ENCODE measurements at places on chromosomes 7 and 10. TPM values are rescaled to one million over a fixed set of nuclear protein-coding genes. Genes with fewer than 3 reads are reported as not detected.

Gene OPN1SW
- total RNA-seq: not detected

Gene PLEKHS1
- not detected for total RNA-seq

Gene EGFR
- 125 TPM for total RNA-seq

Gene HABP2
- total RNA-seq: not detected

Gene IL15RA
- not detected for total RNA-seq

Gene ZKSCAN1
- 54.6 TPM for total RNA-seq

Gene CREB5
- total RNA-seq: 2.0 TPM

Gene AKR1C1
- total RNA-seq: 0.79 TPM

Gene OR13A1
- total RNA-seq: not detected

Gene KIN
- total RNA-seq: 5.2 TPM

Gene NCF1
- total RNA-seq: 0.11 TPM

Gene TSPAN12
- total RNA-seq: 6.3 TPM

Gene SPDYE16
- total RNA-seq: under 0.01 TPM

Gene VWA2
- total RNA-seq: not detected

Gene CEP55
- total RNA-seq: 8.4 TPM

Gene LIPF
- not detected for total RNA-seq

Gene MUC12
- total RNA-seq: 0.98 TPM

Gene ITGA8
- not detected for total RNA-seq

Gene CUBN
- total RNA-seq: 0.79 TPM

Gene STEAP1
- 1.2 TPM for total RNA-seq

Gene C10orf67
- total RNA-seq: not detected

Gene GNGT1
- total RNA-seq: not detected

Gene TAS2R5
- 2.6 TPM for total RNA-seq

Gene TAF5
- total RNA-seq: 3.9 TPM

Gene CLDN12
- total RNA-seq: 39.6 TPM
